ENCODE measurements at places on chromosomes 1 and 21. TPM values are rescaled to one million over a fixed set of nuclear protein-coding genes. Genes with fewer than 3 reads are reported as not detected.

The DIO1 gene
- total RNA-seq: not detected

The RBM15 gene
- total RNA-seq: 8.7 TPM

The ITLN1 gene
- total RNA-seq: not detected

The GSTM2 gene
- total RNA-seq: 3.7 TPM

The KCNA10 gene
- total RNA-seq: not detected

The SMPDL3B gene
- 1.1 TPM for total RNA-seq

The UTS2 gene
- total RNA-seq: not detected

The FAM43B gene
- 5.9 TPM for total RNA-seq

The TRNP1 gene
- 210 TPM for total RNA-seq

The SLC2A5 gene
- 0.04 TPM for total RNA-seq

The OR2L3 gene
- not detected for total RNA-seq

The DENND2C gene
- 0.39 TPM for total RNA-seq

The MFSD2A gene
- total RNA-seq: 4.3 TPM

The PPCS gene
- 35.5 TPM for total RNA-seq

The AGO1 gene
- 4.6 TPM for total RNA-seq

The ICOSLG gene
- 3.3 TPM for total RNA-seq

The CYP4Z1 gene
- total RNA-seq: not detected

The SDCCAG8 gene
- 46.6 TPM for total RNA-seq

The KCNA2 gene
- total RNA-seq: 0.08 TPM

The IKBKE gene
- total RNA-seq: 7.6 TPM

The PTGS2 gene
- total RNA-seq: 6.6 TPM
